Central memory CD4-positive, alpha-beta T cell (primary cell): ENCODE measurements at places on chromosomes 3 and 15.

- DNase-seq, result no peak
Observed at GRCh38 chr15:57472861-57473260, 96.6 kb downstream of the CGNL1 start.

GRCh38 chr3:129989414-129989813, 14.9 kb downstream of the TRH start:
- DNase-seq, result no peak

DNA sequence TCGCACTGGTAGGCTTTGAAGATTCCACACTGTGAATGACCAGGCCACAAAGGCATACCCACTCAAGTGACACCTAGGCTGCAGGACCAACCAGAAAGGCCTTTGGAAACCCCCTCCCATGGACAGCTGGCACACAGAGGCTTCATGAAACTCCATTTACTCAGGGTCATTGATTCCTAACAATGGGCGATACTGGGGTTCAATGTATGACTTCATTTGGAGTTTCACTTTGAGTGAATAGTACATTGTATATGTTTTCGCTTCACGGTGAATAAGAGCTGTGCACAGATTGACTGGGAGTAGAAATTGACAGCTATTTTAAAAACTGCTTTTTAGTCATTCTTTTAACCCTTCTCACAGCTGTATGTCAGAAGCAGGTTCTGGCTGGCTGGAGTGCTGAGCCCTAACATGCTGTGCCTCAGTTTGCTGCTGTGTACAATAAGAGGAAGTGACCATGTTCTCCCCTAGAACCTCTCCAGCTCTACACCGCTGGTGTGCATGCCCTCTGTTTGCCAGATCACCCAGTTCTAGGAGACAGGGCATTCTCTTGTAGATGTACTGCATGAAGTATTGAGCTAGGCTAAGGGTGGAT, 15.4 kb upstream of the CX3CR1 start:
- DNase-seq, result no peak

DNA sequence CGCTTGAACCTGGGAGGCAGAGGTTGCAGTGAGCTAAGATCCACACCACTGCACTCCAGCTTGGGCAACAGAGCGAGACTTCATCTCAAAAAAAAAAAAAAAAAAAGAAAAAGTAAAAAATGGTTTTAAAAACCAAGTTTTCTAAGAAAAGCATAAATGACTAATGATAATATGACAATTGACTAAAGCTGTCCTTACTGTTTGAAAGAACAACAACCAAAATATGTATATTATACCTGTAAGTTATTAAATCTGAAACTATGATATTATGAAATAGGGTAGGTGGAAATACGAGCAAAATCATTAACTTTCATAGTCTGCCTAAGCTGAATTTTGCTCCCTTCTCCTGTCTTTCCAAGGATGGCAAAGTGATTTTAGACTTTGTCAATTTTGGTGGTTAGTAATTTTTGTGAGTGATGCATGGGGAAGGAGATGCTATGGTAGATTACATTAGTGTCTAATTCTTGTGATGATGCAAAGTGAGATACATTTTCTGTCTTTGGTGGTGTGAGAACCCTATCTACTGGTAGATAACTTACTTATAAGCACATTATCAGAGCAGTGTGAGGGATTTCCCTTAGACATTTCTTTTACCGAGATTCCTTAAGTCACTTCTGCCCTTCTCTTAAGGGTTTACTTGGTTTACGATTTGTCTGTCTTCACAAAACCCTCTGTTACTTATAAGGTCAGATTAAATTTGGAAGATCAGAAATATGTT, 10.6 kb upstream of the CHD2 start:
- no peak for DNase-seq

GRCh38 chr3:170500995-170501394, 82.3 kb downstream of the CLDN11 start:
- no peak for DNase-seq

DNA sequence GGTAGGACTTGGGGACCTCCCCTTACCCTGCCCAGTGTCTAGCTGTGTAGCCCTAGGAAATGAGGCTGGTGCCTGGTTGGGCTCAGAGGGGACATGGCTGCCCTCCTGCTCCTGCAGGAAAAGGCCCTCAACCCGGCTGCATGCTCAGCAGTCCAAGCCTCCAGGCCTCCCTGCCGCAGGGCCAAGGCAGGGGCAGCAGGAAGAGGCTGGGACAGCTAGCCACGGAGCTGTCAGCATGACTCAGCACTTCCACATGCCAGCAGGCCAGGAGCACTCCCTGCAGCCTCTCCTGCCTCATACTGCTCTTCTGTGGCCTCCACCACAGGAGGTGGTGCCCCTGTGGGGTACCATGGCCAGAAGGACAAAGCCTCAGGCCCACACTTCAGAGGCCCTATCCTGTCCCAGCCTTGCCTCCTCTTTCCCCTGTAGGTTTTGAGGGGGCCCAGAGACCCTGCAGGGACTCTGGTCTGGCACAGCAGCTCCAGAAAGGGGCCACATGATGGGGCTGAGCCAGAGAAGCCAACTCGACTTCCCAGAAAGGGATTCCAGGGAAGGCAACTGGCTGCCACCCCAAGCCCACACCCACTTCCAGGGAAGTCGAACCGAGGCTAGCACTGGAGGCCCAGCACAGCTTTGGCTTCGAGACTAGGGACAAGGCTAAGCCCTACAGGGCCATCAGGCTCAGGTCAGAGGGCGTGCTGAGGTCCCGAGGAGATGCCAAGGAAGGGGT, 19.5 kb downstream of the TKT start:
- DNase-seq, result no peak
